ENCODE measurements at places on chromosomes 2 and 18. TPM values are rescaled to one million over a fixed set of nuclear protein-coding genes. Genes with fewer than 3 reads are reported as not detected.
A peak's percentile ranks its signal among the peaks of the same experiment; 100 is the strongest.

DNA sequence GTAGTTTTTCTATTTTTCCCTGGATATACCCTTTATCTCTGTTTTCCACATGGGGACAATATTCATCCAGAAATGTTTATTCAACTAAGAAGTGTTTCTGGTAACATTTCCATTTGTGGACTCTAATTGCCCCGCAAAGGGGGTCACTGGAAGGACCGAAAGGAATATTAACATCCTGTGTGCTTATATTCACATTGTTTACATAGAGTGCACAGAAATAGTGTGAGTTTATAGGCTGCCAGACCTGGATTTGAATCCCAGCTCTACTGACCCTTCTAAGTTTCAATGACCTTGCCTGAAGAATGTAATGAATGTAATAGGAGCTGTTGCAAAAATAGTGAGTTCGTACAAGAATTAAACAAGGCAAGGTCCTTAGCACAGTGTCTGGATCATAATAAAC, 152.9 kb upstream of the NCKAP5 start:
- no peak overlapping the region for H3K4me3 ChIP-seq
- no peak for DNase-seq
- no peak overlapping the region for H3K27ac ChIP-seq
- no peaks in the 10 kb centered on the region for H3K36me3 ChIP-seq

- peaks cover 31% of the 10 kb centered on the region for H3K27me3 ChIP-seq
- H3K4me1 ChIP-seq = no peaks in the 10 kb centered on the region
- no peak for DNase-seq
- H3K36me3 ChIP-seq = no peaks in the 10 kb centered on the region
Measured at GRCh38 chr2:236210536-236210935, 42.4 kb upstream of the GBX2 start.

GRCh38 chr2:126752876-126753275, 96.9 kb downstream of the GYPC start:
- no peak overlapping the region for H3K27ac ChIP-seq
- H3K4me1 ChIP-seq = no peaks in the 10 kb centered on the region
- H3K27me3 ChIP-seq = no peaks in the 10 kb centered on the region
- no peaks in the 10 kb centered on the region for H3K36me3 ChIP-seq
- H3K4me3 ChIP-seq = no peak overlapping the region

The IL1B gene
- 11.5 TPM for total RNA-seq

GRCh38 chr18:63148449-63149301, 170.9 kb downstream of the BCL2 start:
- no peak for DNase-seq
- no peaks in the 10 kb centered on the region for H3K36me3 ChIP-seq
- no peak overlapping the region for H3K4me3 ChIP-seq
- no peak overlapping the region for H3K27ac ChIP-seq
- H3K4me1 ChIP-seq = peaks cover 11% of the 10 kb centered on the region

The KCTD18 gene
- 13.0 TPM for total RNA-seq

GRCh38 chr2:181008407-181008806, 28.0 kb downstream of the UBE2E3 start:
- H3K4me3 ChIP-seq = no peak overlapping the region
- no peak for DNase-seq
- no peaks in the 10 kb centered on the region for H3K27me3 ChIP-seq
- H3K4me1 ChIP-seq = no peaks in the 10 kb centered on the region

DNA sequence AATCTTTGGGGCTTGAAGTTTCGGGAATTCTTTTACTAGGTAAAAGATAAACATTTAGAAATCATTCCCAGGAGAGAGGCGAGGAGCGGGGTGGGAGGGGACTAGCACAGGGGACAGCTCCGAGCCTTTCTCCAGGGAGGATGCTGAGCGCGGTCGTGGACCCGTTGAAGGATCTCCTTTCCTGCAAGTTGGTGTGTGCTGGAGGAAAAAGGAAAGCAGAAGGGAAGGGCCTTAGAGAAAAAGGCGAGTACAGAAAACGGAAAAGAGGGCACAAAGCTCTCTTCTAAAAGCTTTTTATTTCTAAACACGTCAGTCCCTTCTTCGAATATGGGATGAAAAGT, 640 bp downstream of the SLC39A6 start:
- peaks cover 21% of the 10 kb centered on the region for H3K36me3 ChIP-seq
- H3K4me1 ChIP-seq = peaks cover 25% of the 10 kb centered on the region
- no peaks in the 10 kb centered on the region for H3K27me3 ChIP-seq
- DNase-seq = no peak
- H3K4me3 ChIP-seq = peak overlapping the region; percentile 99
- peak overlapping the region; percentile 99 for H3K27ac ChIP-seq

GRCh38 chr2:85181844-85182456, 48.8 kb downstream of the TCF7L1 start:
- no peaks in the 10 kb centered on the region for H3K36me3 ChIP-seq
- DNase-seq = no peak
- H3K27ac ChIP-seq = no peak overlapping the region
- H3K4me1 ChIP-seq = peaks cover 25% of the 10 kb centered on the region
- H3K4me3 ChIP-seq = no peak overlapping the region

GRCh38 chr18:58473071-58473470, 155.8 kb downstream of the ALPK2 start:
- no peaks in the 10 kb centered on the region for H3K36me3 ChIP-seq
- H3K4me3 ChIP-seq = no peak overlapping the region

The APCDD1 gene
- 27.6 TPM for total RNA-seq

The GLB1L gene
- total RNA-seq = 10.0 TPM

GRCh38 chr18:74153377-74153776, 5.1 kb downstream of the TIMM21 start:
- H3K27ac ChIP-seq = no peak overlapping the region
- H3K27me3 ChIP-seq = no peaks in the 10 kb centered on the region
- no peak for DNase-seq

DNA sequence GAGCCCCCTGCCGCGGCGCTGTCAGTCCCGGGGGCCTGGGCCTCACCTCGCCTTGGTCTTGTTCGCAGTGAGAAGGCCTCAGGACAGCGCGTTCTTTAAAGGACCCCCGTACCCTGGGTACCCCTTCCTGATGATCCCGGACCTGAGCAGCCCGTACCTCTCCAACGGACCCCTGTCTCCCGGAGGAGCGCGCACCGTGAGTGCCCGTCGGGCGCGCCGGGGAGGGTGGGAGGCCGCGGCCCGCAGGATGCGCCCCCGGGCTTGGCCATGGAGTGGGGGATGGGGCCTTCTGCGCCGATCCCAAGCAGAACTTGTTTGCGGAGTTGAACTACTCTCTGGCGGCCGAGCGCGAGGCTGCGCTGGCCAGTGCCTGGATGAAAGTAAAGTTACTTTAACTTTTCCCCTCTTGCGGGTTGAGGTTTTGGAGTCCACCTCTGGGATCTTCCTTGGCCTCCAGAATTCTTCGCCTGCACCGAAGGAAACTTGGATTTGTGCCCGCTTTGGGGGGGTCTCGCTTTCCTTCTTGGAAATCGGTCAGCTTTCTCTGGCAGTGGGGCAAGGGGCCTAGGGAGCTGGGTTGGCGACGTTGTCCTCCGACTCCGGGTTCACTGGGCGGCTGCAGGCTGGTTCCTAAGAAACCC, 1.2 kb downstream of the TCF7L1 start:
- H3K27me3 ChIP-seq = peaks cover 4% of the 10 kb centered on the region
- peak; percentile 79 for DNase-seq
- H3K4me1 ChIP-seq = peaks cover 11% of the 10 kb centered on the region
- H3K36me3 ChIP-seq = no peaks in the 10 kb centered on the region
- peak overlapping the region; percentile 72 for H3K27ac ChIP-seq

DNA sequence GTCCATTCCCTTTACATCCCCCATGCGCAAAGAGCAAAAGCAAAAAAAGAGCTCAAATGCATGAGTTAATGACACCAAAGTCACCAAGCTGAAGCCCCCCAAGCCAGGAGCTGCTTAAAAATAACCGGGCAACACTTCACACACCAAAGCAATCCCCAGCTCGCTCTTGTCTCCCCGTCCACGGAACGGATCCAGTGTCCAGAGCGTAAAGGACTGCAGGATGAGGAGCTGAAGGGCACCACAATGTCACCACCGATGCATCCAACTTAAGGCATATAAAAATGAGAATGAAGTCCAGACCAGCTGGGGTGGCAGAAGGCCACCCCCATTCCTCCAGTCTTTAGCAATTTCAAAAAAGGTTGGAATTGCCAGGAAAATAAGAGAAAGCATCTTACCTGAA, 8.7 kb downstream of the SMAD7 start:
- H3K4me3 ChIP-seq = peak overlapping the region; percentile 83
- H3K4me1 ChIP-seq = peaks cover 96% of the 10 kb centered on the region
- H3K27ac ChIP-seq = peak overlapping the region; percentile 45
- peak; percentile 46 for DNase-seq
- H3K27me3 ChIP-seq = no peaks in the 10 kb centered on the region

The STAT4 gene
- total RNA-seq = 8.0 TPM

DNA sequence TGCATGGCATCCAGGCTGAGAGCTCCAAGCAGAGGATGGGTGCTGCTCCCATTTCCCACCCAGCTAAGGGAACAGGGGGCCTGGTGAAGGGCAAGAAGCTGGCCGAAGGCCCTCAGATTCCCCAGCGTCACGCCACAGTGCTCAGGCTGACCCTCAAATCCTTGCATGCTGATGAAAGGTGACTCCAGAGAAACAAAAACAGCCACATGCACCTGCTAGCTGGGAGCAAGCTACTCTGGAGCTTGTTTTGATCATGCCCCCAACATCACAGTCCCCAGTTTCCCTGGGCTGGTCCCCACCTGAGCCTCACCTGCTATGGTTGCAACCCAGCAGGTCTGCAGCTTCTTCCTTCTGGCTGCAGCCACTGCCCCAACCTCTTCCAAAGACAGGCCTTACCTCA, 13.3 kb downstream of the RAB11FIP5 start:
- no peak overlapping the region for H3K27ac ChIP-seq
- H3K27me3 ChIP-seq = no peaks in the 10 kb centered on the region
- no peaks in the 10 kb centered on the region for H3K36me3 ChIP-seq
- H3K4me1 ChIP-seq = peaks cover 9% of the 10 kb centered on the region

The FHOD3 gene
- total RNA-seq = 1.9 TPM

The TRPM8 gene
- total RNA-seq = not detected

- H3K4me1 ChIP-seq = no peaks in the 10 kb centered on the region
- peak; percentile 43 for DNase-seq
- H3K27me3 ChIP-seq = no peaks in the 10 kb centered on the region
Measured at GRCh38 chr2:10231551-10232085, 71.1 kb upstream of the HPCAL1 start.

DNA sequence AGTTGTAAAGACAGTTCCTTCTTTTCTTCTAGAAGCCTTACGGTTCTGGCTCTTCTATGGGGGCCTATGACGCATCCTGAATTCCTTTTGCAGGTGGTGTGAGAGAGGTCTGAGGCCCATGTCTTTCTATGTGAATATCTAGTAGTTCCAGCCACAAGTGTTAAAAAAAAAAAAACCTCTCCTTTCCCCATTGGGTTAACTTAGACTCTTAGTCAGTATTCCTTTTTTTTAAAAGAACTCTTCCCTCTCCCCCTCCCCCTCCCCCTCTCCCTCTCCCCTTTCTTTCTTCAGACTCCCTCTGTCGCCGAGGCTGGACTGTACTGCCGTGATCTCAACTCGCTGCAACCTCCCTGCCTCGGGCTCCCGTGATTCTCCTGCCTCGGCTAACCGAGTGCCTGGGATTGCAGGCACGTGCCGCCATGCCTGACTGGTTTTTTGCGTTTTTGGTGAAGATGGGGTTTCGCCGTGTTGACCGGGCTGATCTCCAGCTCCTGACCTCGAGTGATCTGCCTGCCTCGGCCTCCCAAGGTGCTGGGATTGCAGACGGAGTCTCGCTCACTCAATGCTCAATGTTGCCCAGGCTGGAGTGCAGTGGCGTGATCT, 11.4 kb upstream of the CIDEA start:
- H3K4me1 ChIP-seq = no peaks in the 10 kb centered on the region
- peaks cover 14% of the 10 kb centered on the region for H3K27me3 ChIP-seq
- H3K4me3 ChIP-seq = no peak overlapping the region
- DNase-seq = no peak
- H3K36me3 ChIP-seq = no peaks in the 10 kb centered on the region

DNA sequence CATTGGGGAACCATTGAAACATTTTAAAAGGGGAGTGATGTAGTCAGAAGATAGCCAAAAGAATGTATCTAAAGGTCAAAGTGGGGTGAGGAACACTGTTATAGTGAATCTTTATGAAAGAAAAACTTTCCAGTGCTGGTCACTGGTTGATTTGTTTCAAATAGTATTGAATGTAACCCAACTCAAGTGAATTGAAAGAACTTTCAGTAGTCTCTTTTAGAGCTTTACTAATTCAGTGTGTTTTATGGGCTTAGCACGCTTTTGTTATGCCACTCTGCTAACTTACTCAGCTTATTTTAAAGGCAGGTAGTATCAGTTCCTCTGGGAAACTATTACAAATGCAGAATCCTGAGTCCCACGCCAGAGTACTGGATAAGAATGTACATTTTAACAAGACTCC, 57.3 kb downstream of the GTF2A1L start:
- H3K27me3 ChIP-seq = no peaks in the 10 kb centered on the region
- H3K4me3 ChIP-seq = no peak overlapping the region
- no peak overlapping the region for H3K27ac ChIP-seq
- H3K4me1 ChIP-seq = no peaks in the 10 kb centered on the region

- DNase-seq = no peak
- H3K27me3 ChIP-seq = no peaks in the 10 kb centered on the region
- no peaks in the 10 kb centered on the region for H3K4me1 ChIP-seq
- H3K27ac ChIP-seq = no peak overlapping the region
- no peaks in the 10 kb centered on the region for H3K36me3 ChIP-seq
Measured at GRCh38 chr2:178320011-178320585, 125.8 kb downstream of the OSBPL6 start.

The NOSTRIN gene
- total RNA-seq = 70.0 TPM

DNA sequence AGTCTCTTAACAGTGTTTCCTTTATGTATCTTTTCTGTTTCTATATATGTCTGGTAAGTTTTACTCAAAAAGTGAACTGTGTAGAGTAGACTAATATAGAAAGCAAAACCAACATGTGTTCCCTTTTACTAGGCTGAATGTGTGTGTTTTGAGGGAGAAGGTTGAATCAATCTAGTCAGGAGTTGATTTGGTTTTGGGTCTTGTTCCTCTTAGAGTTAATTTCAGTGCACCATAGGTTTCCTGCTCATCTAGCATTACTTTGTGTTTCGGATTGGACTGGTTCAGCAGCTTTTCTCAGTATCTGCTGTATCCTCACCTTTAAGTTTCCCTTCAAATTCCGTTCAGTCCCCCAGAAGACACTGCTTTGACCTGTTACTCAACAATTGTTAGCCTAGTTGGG, 52.0 kb upstream of the TRIM43 start:
- H3K4me1 ChIP-seq = no peaks in the 10 kb centered on the region
- H3K36me3 ChIP-seq = no peaks in the 10 kb centered on the region
- H3K27ac ChIP-seq = no peak overlapping the region
- DNase-seq = no peak
- H3K27me3 ChIP-seq = no peaks in the 10 kb centered on the region

The POMC gene
- 3.3 TPM for total RNA-seq

DNA sequence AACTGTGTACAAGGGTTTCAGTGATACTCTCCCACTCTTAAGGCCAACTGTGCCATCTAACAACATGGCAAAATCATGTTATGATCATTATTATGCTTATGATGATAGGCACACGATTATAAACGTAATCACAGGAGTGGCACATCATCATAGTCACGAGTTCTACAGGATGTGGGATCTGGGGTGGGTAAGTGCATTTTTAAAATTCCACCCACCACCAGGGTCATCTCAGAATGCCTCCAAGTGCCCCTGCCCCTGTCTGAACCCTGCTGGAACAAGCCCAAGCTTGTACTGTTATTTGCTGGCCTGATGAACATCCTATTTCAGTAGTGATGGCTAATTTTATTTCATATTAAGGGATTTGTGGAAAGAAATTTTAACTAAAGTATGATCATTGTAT, 117.8 kb downstream of the PTPRM start:
- H3K4me1 ChIP-seq = peaks cover 5% of the 10 kb centered on the region
- no peak overlapping the region for H3K4me3 ChIP-seq
- H3K27ac ChIP-seq = no peak overlapping the region
- H3K27me3 ChIP-seq = no peaks in the 10 kb centered on the region
- H3K36me3 ChIP-seq = no peaks in the 10 kb centered on the region

The MERTK gene
- 17.3 TPM for total RNA-seq

The TRIM54 gene
- total RNA-seq = not detected

All from upper lobe of right lung (tissue), 1 donor.